Cardiac fibroblast (primary cell): ENCODE measurements at places on chromosomes 12 and 14.

DNA sequence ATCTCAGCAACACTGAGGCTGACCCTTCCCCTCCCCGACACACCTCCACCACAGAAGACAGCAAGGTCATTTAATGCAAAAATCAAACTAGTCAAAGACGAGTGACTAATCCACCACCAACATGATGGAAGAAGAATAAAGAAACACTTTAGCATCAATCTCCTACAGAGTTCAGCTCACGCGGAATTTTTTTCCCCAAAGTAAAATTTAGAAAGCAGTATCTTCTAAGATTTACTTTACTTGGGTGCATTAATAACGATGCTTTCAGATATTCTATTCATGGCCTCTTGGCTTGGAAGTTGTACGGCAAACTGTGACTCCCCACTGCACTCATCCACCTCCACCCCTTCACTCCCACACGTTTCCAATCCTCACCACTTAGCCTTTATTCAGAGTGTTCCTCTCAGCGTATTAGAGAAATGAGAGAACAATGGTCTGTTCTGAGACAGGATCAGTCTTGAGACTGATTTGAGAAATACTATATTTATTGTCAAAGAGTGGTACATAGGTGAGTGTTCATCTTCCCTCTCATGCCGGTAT lies 1.9 kb downstream of the EGLN3 start:
- no peak for DNase-seq

GRCh38 chr12:59500915-59501314 lies 94.9 kb upstream of the SLC16A7 start:
- DNase-seq = no peak

DNA sequence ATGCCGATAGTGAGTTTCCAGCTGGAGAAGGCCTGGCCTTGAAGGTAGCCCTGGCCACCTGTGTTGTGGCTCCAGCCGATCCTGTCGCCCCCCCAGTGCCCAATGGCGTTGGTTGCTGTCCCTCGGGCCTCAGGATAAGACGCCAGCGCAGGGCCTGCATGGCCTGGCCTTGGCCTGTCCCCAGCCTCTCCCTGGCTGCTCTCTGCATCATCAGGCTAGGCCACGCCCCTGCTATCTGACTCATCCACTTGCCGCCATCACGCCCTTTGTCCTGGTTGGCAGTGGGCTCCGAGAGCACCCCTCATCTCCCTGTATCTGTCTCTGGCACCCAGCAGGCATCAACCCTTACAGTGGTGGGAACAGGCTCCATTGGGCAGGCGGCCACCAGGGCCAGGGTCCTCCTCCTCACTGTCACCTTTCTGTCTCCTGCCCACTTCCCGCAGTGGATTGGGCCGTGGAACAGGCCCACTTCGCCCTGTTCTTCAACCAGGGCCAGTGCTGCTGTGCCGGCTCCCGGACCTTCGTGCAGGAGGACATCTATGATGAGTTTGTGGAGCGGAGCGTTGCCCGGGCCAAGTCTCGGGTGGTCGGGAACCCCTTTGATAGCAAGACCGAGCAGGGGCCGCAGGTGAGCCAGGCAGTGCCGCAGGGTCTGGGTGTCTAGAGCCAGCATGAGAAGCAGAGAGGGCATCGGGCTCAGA lies 25.6 kb downstream of the ALDH2 start:
- DNase-seq = peak; percentile 46

- DNase-seq = no peak
These were observed 80.7 kb downstream of the KCNA5 start for GRCh38 chr12:5124401-5124800.

GRCh38 chr12:14393751-14394150 lies 28.3 kb downstream of the ATF7IP start:
- DNase-seq = peak; percentile 75

- DNase-seq = peak; percentile 20
These were observed 117.5 kb downstream of the DYRK2 start for GRCh38 chr12:67765776-67766766.

DNA sequence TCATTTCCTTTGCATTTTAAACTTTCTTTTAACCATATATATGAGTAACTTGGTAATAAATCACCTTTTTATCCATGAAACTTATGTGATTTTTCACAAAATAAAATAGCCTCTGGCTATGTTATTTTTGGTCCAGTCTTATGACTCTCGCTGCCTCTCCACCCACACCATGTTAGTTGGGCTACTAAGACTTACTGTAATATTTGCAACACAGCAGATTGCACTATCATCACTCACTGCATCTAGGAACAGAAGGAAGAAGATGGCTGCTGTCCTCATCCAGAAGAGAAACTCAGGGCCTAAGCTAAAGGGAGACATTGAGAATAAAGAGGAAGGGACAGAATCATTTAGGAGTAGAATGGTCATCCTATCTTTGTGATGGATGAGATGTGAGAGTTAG lies 12.6 kb upstream of the B4GALNT3 start:
- no peak for DNase-seq
